ENCODE measurements at places on chromosomes 7 and 10.

DNA sequence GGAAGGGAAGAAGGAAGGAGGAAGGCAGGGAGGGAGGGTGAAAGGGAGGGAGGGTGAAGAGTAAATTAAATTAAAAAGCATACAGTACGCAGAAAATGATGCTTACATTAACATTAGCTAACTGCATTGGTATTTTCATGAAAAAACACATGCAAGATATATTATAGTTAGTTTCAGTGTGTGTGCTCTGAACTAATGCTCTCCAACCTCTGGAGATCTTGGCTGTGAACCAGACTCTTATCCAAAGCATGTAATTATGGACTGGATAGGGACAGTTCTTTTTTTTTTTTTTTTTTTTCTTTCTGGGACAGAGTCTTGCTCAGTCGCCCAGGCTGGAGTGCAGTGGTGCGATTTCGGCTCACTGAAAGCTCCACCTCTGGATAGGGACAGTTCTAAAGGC lies 357.0 kb downstream of the FRMD4A start:
- no peak for DNase-seq

DNA sequence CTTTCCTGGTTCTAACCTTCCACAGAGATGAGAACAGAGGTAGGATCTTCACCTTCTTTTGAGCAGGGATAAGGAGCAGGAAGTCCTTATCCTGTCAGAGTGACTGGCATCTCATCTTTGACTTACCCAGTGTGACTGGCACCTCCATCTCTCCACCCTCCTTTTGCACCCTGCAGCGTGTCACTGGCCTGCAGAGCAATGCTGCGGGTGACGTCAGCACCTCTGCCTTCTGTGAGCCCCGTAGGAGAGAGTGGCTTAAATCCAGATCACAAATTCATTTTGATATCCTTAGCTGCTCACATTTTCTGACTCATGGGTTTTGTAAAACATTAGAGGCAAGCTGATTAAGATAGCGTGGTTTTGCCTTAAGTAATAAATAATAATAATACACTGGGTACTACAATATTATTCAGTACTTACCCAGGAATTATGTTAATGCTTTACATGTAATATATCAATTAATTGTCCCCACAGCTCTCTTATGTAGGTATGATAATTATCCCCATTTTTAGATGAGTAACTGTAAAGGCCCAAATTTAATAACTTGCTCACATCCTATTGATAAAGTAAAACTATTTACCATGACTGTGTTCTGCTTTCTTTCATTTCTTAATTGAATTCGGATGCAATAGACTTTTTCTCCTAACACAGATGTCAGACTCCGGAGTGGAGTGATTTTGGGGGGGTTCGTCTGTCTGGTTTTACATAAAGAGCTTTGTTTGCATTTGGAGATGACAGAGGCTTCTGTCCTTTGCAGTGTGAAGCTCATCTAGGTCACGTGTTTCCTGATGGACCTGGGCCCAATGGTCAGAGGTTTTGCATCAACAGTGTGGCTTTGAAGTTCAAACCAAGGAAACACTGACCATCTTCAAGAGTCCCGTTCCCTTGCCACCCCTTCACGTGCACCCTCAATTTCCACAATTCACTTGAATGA lies 24.9 kb downstream of the MSRB2 start:
- DNase-seq = no peak

DNA sequence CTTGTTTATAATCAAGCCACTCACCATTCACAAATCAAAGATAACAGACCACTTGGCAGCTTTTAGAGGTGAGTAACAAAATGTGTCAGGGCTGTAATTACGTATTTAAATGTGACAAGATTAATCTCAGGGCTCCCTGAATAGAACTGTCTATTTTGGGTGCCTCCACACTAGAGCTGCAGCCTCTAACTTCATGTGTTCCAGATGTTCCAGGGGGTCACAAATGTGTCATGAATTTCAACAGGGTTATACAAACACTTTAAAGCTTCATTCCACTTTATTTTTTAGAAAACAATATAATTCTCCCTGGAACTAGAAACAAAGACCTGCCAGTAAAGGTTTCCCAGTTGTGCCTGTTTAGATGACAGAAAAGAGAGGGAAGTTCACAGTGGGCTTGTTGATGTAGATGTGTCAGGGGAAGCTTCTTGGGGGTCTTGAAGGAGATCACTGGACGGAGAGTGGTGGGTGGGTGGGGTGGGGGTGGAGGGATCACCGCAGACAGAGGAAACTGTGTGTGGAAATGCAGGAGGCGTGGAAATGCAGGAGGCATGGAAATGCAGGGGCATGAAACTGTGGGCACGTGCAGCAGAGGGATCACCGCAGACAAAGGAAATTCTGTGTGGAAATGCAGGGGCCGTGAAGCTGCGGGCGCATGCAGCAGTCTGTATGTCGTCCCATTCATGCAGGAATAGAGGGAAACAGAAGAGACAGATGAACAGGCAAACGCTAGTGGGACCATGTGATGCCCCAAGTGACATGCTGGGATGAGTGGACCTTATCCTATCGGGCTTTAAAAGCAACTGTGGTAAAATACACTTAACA lies 42.0 kb upstream of the TRIL start:
- no peak for DNase-seq

GRCh38 chr7:121344093-121344492 lies 15.3 kb downstream of the WNT16 start:
- no peak for DNase-seq

- DNase-seq = no peak
Observed at GRCh38 chr7:117435475-117436043, 8.3 kb upstream of the ASZ1 start.
